ENCODE measurements at places on chromosomes 1 and 21.

DNA sequence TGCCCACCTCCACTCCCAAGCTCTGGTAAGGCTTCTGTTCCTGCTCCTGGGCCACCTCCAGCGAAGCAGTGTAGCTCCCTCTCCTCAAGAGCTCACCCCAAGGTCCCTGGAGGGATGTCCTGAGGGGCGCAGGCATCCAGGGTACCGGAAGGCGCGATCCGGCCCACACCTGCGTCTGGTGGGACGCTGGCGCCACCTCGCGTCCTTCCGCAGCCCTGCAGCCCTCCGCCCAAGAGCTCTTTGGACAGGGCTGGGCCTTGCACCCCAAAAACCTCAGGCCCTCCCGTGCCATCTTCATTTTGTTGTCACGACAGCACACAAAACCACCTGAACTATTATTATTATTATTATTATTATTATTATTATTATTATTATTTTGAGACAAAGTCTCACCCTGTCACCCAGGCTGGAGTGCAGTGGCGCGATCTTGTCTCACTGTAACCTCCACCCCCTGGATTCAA is 49.2 kb upstream of the PAX7 start:
- H3K27ac ChIP-seq: no peak overlapping the region
- no peak overlapping the region for H3K4me3 ChIP-seq
- H3K27me3 ChIP-seq: peaks cover 23% of the 10 kb centered on the region

- no peaks in the 10 kb centered on the region for H3K36me3 ChIP-seq
- H3K27me3 ChIP-seq: peaks cover 4% of the 10 kb centered on the region
- no peak overlapping the region for H3K27ac ChIP-seq
- no peak overlapping the region for H3K4me3 ChIP-seq
- no peak for DNase-seq
- no peaks in the 10 kb centered on the region for H3K4me1 ChIP-seq
These were observed 86.0 kb downstream of the MATN1 start for GRCh38 chr1:30637183-30637980.

DNA sequence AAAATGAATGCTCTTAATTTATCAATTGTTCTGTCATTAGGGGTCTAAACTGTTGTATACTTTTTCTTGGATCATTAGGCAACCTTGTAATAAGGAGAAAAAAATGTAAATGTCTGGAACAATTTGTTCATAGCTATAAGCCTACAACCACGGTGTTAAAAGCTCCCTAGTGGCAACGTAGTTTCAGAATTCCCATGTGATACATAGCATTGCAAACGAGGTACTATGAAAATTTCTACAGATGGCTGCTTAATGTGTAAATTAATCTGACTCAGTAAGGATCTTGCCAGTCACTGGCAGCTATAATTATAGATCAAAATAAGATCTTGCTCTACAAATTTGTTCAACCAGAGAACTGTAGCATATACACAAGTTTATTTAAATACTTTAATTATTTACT is 304.1 kb upstream of the ADGRL4 start:
- H3K4me3 ChIP-seq: no peak overlapping the region
- DNase-seq: no peak
- H3K27ac ChIP-seq: no peak overlapping the region

DNA sequence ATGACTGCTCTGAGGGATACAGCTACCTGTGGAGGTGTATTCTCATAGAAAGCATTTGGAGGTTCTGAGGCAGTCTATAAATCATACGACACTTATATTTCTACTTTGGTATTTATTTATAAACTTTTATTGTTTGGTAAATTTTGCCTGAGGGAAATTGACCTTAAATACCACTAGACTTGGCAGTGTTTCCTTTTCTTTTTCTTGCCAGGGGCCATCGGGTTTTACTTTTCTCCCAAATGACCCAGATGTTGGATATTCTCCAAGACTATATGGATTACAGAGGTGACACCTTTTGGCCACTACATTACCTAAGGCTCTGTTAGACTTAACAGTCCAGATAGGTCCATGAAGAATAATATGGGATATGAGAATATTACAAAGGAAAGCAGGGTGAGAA is 28.2 kb downstream of the CHD1L start:
- no peaks in the 10 kb centered on the region for H3K27me3 ChIP-seq
- H3K36me3 ChIP-seq: peaks cover 83% of the 10 kb centered on the region
- no peak overlapping the region for H3K4me3 ChIP-seq
- no peaks in the 10 kb centered on the region for H3K4me1 ChIP-seq
- H3K27ac ChIP-seq: no peak overlapping the region
- DNase-seq: no peak

DNA sequence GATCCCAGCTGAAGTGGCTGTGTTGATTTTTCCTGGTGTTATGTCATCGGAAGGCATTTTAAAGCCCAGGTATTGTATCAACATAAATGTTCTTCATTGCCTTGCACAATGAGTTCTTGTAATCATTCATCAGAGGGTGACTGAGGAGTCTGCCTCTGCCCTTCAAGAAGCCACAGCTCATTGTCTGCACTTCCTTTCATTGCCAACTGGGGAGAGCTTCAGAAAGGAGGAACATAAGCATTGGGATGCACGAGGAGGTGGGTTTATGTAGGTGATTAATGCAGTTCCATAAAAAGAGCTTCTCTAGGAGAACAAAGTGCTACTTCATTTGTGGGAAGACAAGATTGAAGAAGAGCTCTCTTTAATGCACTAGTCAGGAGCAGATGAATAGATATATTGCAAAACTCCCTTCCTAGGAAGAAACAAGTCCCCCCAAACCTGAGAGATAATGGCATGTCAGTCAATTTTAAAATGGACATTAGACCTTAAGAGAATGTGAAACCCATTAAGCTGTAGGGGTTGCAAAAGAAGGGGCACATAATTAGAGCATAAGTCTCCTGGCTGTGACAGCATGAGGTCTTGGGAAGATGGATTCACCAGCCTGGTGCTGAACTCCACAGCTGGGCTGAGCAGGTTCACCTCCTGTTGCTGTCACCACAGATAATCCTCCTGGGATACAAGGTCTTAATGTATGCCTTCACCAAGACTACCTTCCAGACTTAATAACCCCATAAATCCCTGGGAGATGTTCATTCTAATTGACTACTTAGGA is 124.6 kb downstream of the BACH1 start:
- no peaks in the 10 kb centered on the region for H3K4me1 ChIP-seq
- no peaks in the 10 kb centered on the region for H3K27me3 ChIP-seq
- H3K36me3 ChIP-seq: no peaks in the 10 kb centered on the region
- DNase-seq: no peak

All from lower lobe of right lung (tissue), 2 donors.